ENCODE measurements at places on chromosomes 12 and 14.

- DNase-seq = no peak
These were observed 248.0 kb upstream of the PDE3A start for GRCh38 chr12:20120403-20120725.

- DNase-seq = peak; percentile 93
These were observed 11.7 kb upstream of the FBXL14 start for GRCh38 chr12:1606021-1606622.

DNA sequence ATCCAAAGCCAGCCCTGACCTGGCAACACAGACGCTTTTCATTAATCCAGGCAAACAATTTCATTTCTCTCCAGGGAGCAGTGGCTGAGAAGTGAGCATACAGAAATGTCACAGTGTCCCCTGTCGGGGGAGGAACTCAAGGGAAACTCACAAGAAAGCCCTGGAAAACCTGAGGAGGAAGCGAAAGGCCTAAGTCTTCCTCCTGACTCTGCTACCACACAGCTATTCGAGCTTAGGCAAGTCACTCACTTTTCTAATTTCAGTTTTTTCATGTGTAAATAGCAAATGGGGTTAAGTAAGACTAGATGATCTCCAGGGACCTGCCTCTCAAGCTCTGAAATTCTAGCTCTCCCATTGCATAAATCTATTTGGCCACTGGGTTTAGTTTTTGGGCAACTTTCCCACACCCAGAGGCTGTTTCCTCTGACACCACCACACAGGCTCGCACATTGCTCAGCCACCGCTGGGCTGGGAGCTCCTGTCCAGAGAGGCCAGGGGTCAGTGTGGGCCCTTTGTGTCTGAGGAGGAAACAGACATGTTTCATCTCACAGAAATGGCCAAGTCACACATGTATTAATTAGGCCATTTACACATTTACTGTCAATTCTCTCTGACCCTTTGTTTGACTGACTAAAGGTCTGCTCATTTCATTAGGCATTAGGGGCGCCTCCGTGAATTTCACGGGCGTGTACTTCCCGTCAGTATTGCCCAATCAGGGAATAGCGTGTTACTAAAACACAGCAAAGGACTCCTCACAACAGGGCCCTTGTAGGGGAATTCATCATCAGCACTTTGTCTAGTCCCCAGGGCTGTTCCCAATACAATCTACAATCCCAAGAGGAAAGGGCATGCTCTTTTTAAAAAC lies 9.8 kb upstream of the PNMA1 start:
- peak; percentile 83 for DNase-seq

- DNase-seq = no peak
These were observed 128.1 kb upstream of the HMGA2 start for GRCh38 chr12:65696227-65696626.

GRCh38 chr14:71267007-71267513 lies 359.8 kb downstream of the PCNX1 start:
- peak; percentile 87 for DNase-seq

GRCh38 chr12:46389031-46389616 lies 16.6 kb upstream of the SLC38A2 start:
- no peak for DNase-seq

- no peak for DNase-seq
These were observed 35.9 kb downstream of the WNK1 start for GRCh38 chr12:788288-788687.

GRCh38 chr14:75968456-75968855 lies 13.3 kb downstream of the TGFB3 start:
- DNase-seq = no peak

DNA sequence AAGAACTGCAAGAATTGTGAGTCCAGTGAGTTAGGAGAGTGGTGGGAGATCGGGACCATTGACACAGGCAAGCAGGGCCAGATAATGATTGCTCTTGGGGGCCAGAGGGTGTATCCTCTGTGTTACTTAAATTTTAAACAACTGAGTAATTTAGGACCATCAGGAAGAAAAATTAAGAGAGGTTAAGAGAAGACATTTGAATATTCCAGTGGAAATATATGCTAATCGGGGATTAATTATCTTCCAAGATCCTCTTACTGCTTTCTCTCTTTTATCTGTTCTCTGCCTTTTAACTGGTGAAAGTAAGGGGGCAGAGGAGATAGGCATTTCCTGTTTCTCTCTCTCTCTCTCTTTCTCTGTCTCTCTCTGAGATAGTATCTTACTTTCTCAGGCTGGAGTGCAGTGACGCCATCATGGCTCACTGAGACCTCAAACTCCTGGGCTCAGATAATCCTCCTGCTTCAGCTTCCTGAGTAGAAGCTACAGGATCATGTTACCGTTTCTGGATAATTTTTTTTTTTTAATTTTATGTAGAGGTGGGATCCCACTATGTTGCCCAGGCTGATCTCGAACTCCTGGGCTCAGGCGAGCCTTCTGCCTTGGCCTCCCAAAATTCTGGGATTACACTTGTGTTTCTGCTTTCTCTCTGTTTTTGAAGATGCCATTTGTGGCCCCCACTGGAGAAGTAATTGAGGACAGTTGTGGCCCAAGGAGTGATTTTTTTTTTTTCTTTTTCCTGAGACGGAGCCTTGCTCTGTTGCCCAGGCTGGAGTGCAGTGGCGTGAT lies 85.1 kb downstream of the DIP2B start:
- no peak for DNase-seq

GRCh38 chr14:68928770-68929550 lies 50.1 kb downstream of the ACTN1 start:
- no peak for DNase-seq

GRCh38 chr12:129559776-129560175 lies 344.0 kb downstream of the TMEM132D start:
- DNase-seq = no peak

GRCh38 chr14:56126637-56126913 lies 8.4 kb downstream of the PELI2 start:
- DNase-seq = no peak

- no peak for DNase-seq
These were observed 105.1 kb downstream of the STXBP6 start for GRCh38 chr14:24944800-24945199.

DNA sequence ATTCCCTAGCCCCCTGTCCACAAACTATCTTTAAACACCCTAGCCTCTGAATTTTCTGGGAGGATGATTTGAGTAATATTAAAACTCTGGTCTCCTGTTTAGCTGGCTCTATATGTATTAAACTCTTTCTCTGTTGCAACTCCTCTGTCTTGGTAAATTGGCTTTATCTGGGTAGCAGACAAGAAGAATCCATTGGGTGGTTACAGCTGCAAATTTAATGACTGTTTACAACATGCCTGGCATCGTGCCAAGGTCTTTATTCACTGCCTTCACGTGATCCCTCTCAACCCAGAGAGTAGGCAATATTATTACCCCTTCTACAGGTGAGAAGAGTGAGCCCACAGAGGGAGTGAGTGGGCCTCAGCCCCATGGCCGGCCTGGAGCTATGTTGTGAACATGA lies 77.8 kb upstream of the MYL2 start:
- DNase-seq = no peak
